Skeletal muscle tissue (tissue), 5 donors: ENCODE measurements at places on chromosomes 2 and 18. TPM values are rescaled to one million over a fixed set of nuclear protein-coding genes. Genes with fewer than 3 reads are reported as not detected.

Gene IL1B
- 1.0 TPM for total RNA-seq

Gene B4GALT6
- total RNA-seq, result 3.1 TPM

Gene COL3A1
- total RNA-seq, result 6,920 TPM

Gene STARD6
- not detected for total RNA-seq

Gene SP140
- total RNA-seq, result 0.52 TPM

Gene KIAA2012
- total RNA-seq, result under 0.01 TPM

Gene CFAP221
- total RNA-seq, result 1.0 TPM

Gene ADRA2B
- total RNA-seq, result 2.1 TPM

Gene IWS1
- 24.5 TPM for total RNA-seq

Gene ADGRF3
- not detected for total RNA-seq

Gene LCLAT1
- 18.8 TPM for total RNA-seq

Gene NPHP1
- total RNA-seq, result 11.5 TPM

Gene DRC1
- total RNA-seq, result 2.1 TPM

Gene CXCR1
- 0.52 TPM for total RNA-seq

Gene CIAO1
- 51.1 TPM for total RNA-seq

Gene SKA1
- 2.6 TPM for total RNA-seq

Gene KCNG3
- total RNA-seq, result under 0.01 TPM

Gene LHCGR
- 4.2 TPM for total RNA-seq

Gene AP1S3
- total RNA-seq, result 1.0 TPM

Gene CABYR
- 3.1 TPM for total RNA-seq

Gene IL1RL2
- not detected for total RNA-seq

Gene TDRD15
- not detected for total RNA-seq
